ENCODE measurements at places on chromosomes 7 and 10.

- peak; percentile 43 for DNase-seq
Measured at GRCh38 chr7:28291559-28291958, 111.0 kb upstream of the JAZF1 start.

GRCh38 chr7:87596696-87597095, 4.0 kb downstream of the ABCB1 start:
- DNase-seq = no peak

DNA sequence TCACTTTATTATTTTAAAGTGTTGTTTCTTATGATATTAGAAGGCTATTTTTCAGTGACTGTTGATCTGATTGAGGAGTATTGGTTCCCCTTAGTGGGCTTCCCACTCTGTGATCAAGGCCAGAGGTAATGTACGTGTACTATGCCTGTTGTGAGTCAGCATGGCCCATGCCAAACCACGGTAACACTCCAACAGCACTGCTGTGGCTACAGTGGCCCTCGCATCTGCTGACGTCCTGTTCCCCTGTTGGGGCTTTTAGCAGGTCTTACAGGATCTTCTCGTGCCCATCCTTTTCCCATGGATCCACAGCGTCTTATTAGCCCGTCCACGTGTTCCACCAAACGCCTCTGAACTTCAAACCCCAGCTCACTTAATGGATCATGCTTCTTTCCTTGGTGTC, 964.6 kb upstream of the CELF2 start:
- peak; percentile 16 for DNase-seq

- no peak for DNase-seq
Measured at GRCh38 chr10:79158402-79159097, 89.8 kb downstream of the ZMIZ1 start.

GRCh38 chr10:46225597-46225996, 61.2 kb upstream of the ANTXRL start:
- no peak for DNase-seq

GRCh38 chr7:136925044-136925443, 56.6 kb downstream of the CHRM2 start:
- DNase-seq = no peak

DNA sequence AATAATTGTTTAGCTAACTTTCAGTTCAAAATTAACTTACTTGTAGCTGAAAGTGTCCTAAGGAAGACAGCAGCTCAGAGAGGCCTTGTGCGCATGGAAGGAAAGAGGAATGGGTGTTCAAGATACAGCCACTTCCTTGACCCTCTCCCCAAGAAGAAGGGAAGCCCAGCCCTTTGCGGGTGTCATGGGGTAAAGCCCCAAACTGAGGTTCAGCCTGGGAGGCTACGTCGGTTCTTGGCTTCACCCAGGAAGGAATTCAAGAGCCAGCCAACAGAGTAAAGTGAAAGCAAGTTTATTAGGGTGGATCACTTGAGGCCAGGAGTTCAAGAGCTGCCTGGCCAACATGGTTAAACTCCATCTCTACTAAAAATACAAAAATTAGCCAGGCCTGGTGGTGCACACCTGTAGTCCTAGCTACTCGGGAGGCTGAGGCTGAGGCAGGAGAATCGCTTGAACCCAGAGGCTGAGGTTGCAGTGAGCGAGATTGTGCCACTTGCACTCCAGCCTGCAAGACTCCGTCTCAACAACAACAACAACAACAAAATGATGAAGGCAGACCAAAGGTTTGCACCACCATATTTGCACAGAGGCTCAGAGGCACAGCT, 15.9 kb downstream of the GPRIN2 start:
- DNase-seq = no peak

GRCh38 chr10:64275001-64275400, 753.8 kb downstream of the REEP3 start:
- DNase-seq = no peak

- peak; percentile 36 for DNase-seq
Measured at GRCh38 chr7:151992375-151992774, 33.1 kb upstream of the GALNT11 start.

- DNase-seq = no peak
Measured at GRCh38 chr10:132550366-132551092, 12.9 kb downstream of the INPP5A start.

GRCh38 chr10:44865289-44865671, 45.9 kb upstream of the TMEM72 start:
- no peak for DNase-seq

DNA sequence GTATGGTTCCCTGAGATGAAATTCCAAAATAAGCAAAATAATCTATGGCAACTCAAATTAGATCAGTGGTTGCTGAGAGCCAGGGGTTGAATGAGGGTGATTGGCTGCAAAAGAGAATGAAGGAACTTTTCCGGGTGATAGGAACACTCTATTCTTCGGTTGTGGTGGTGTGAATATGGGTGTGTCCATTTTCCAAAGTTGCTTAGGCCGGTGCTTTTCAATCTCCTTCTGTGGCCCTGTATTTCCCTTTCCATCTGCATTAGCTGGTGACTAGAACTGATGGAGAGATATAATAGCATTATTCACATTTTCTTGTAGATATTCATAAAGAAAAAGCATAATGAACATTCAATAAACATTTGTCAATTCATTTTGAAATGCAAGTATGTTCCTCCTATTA, 382.9 kb downstream of the TFEC start:
- DNase-seq = no peak

- DNase-seq = no peak
Measured at GRCh38 chr10:126111516-126111915, 215.2 kb downstream of the FANK1 start.

DNA sequence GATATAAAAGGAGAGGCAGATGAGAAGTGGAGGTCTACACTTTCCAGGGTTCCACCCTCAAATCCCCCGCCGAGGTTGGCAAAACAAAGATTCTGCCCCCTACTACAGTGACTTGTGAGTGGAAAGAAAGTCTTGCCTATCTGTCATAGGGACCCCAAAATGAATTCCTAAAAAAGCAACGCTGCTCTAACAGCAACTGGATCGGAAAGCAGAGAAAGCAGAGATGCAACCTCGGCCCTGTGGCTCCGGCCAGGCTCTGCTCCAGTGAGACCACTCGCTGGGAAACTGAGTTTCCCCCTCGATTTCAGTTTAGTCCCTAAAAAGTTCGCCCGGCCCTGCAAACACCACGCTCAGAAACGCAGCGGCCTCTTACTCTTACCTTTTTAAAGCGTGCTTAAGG, 297.9 kb upstream of the NFE2L3 start:
- DNase-seq = no peak

GRCh38 chr7:157627646-157628045, 290.8 kb downstream of the DNAJB6 start:
- DNase-seq = no peak

DNA sequence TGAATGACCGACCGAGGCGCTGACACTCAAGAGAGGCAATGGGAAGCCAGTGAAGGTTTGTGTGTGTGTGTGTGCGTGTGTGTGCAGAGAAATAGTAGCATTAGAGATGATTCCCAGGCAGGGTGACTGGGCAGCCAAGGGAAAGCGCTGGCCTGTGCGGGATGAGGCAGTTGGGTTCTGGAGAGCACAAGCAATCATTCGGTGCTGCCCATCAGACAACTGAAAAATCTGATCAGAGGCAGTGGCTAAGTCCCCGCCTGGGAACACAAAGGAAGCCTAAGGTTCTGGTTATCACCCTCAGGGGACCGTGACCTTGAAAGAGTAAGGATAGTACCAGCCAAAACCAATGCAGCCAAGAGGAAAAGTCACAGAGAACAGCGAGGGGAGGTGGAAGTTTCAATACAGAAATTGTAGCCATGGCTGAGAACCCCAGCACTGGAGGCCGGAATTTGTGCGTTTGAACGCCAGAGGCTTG, 868 bp upstream of the PDCD4 start:
- peak; percentile 26 for DNase-seq

GRCh38 chr7:43649755-43650274, 66.9 kb downstream of the STK17A start:
- no peak for DNase-seq

DNA sequence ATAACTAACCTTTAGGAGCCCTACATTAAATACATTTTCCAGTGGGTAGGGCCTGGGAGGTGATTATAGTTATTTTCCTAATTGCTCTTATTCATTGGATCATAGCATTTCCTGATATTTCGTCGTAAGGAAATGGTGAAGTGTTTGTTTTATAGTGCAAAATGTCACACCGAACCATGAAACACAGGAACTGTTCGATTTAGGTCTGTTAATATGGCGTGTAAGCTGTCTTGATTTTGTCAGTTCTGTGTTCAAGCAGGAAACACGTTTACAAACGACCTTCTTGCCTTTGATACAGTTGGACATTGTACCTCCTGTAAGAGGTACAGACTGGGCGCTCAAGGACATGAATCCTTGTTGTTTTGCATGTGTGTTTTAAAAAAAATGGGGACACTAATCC, 14.8 kb downstream of the RBM17 start:
- no peak for DNase-seq

GRCh38 chr7:70703785-70704184, 428.2 kb upstream of the GALNT17 start:
- no peak for DNase-seq

GRCh38 chr7:147245274-147245673, 1128.7 kb downstream of the CNTNAP2 start:
- DNase-seq = peak; percentile 47

- DNase-seq = no peak
Measured at GRCh38 chr10:15353471-15354017, 17.5 kb downstream of the FAM171A1 start.

DNA sequence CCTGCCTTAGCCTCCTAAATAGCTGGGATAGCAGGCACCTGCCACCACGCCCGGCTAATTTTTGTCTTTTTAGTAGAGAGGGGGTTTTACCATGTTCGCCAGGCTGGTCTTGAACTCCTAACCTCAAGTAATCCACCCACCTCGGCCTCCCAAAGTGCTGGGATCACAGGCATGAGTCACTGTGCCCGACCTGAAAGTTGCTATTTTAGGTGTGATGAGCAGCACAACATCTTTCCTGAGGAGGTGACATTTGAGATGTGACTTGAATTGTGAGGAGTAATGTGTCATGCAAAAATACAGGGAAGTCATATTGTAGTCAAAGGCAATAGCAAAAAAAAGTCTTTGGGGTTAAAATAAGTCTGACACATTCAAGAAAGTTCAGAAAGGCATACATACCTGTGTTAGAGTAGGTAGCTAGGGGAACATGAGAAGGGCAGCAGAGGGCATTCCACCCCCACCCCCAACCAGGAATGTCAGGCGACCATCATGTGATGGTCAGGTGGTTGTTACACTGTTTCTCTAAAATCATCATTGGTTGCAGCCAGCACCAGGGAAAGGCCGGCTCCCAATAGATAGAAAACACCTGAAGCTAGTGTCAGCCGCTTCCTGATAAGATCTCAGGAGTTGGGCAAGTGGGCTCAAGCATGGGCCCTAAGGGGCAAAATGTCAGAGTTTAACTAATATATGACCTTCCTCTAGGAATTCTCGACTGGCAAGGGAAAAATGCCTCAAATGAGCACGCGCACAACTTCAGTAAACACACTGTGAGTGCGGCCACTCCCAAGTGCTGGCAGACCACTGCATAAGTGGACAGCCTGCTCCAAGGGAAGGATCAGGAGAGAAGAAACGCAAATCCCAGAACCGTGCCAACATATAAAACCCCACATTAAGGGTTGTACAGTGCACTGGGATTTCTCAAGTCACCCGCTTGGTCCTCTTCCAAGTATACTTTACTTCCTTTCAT, at the start of gene TACC2:
Gene TACC2 (plus strand): TSS at position 803 of the 964 bp plus-strand sequence. CDS start 32,819 bp downstream, outside the sequence.
- no peak for DNase-seq

DNA sequence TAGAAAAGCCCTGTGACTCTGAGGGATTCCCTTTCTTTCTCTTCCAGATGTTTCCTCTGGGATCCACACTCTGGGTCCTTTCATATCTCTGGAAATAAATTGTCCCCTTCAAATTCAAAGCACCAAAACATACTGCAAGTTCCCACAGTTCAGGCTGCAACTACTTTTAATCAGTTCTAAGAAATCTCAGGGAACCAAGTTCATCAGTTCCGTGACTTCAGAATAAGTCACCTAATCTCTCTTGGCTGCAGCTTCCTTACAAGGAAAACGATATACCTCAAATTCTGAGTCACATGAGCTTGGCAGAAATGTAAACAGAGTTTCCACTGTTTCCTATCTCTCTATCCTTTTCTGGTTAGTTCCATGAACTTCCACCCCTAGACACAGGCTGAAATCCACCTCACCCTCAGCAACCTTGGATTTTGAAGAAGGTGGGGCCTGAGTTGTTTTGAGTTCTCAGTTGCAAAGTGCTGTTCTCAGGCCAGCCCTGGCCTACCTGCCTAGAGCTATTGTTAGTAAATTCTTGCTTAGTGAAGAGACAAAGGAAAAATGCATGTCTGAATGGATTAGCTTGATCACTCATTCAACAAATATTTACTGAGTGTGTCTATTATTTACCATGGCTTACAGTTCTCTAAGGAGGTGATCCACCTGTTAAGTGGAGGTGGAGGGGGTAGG, 59.3 kb upstream of the IL6 start:
- peak; percentile 83 for DNase-seq

GRCh38 chr10:120945801-120946302, 94.7 kb downstream of the WDR11 start:
- DNase-seq = peak; percentile 11

GRCh38 chr7:11557627-11558026, 274.4 kb downstream of the THSD7A start:
- peak; percentile 45 for DNase-seq

GRCh38 chr7:78139335-78139734, 340.8 kb downstream of the PHTF2 start:
- peak; percentile 94 for DNase-seq
